ENCODE measurements at places on chromosomes 3 and 15.

- DNase-seq: no peak
Measured at GRCh38 chr15:74621936-74622335, 6.3 kb downstream of the CLK3 start.

DNA sequence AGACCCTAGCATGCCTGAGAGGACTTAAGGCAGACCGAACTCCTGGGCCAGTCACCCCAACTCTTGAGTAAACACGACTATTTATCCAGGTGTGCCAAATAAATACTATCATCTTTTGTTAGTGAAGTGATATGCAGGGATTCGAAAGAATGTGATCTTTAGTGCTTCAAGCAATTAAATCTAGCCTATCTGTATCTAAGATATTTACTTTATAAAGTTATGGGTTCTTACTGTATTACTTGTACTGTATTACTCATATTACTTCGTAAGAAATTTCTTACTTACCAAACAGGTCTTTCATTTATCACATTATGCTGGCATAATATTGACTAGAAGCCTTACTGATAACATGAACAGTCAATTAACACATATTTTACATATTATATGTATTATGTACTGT is 211.6 kb upstream of the NECTIN3 start:
- DNase-seq: no peak

- DNase-seq: no peak
Measured at GRCh38 chr3:12423918-12424630, 60.2 kb upstream of the TSEN2 start.

GRCh38 chr3:5974630-5975322 is 787.3 kb downstream of the EDEM1 start:
- DNase-seq: no peak

GRCh38 chr3:79521221-79521848 is 246.5 kb downstream of the ROBO1 start:
- DNase-seq: no peak

DNA sequence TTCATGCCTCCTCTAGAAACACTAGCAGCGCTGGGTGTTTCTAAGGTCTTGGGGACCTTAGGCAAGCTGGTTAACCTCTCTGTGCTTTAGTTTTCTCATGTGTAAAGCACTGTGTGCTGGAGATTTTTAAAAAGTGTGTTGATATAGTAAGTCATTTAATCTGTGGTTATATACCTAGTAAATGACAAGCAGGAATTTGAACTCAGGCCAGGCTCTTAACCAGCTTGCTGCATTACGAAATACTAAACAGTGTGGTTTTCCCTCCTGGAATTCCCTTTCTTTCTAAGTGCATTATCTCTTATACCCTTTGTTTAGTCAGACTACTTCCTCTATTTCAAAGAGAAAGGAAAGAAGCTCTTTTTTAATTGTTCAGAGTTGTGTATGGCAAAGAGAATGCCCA is 26.5 kb downstream of the NEO1 start:
- DNase-seq: no peak

Measured in stimulated activated CD8-positive, alpha-beta memory T cell treated with anti-CD3 and anti-CD28 coated beads, Interleukin-2, amount 100 ng/mL, for 1 hour (primary cell).